ENCODE measurements at places on chromosomes 7 and 10.

GRCh38 chr10:99659868-99660366, 608 bp downstream of the ENTPD7 start:
- peak overlapping the region; percentile 78 for H3K4me3 ChIP-seq
- peaks cover 2% of the 10 kb centered on the region for H3K36me3 ChIP-seq
- peak overlapping the region; percentile 85 for H3K27ac ChIP-seq
- DNase-seq: no peak

- DNase-seq: no peak
- no peak overlapping the region for H3K4me3 ChIP-seq
- H3K27ac ChIP-seq: no peak overlapping the region
- H3K36me3 ChIP-seq: no peaks in the 10 kb centered on the region
- no peaks in the 10 kb centered on the region for H3K4me1 ChIP-seq
- H3K27me3 ChIP-seq: peaks cover 38% of the 10 kb centered on the region
These were observed 5.4 kb downstream of the CPVL start for GRCh38 chr7:29140873-29141468.

GRCh38 chr10:96565774-96566173, 21.0 kb downstream of the TM9SF3 start:
- H3K27me3 ChIP-seq: no peaks in the 10 kb centered on the region
- no peak for DNase-seq
- H3K36me3 ChIP-seq: peaks cover 20% of the 10 kb centered on the region
- H3K4me1 ChIP-seq: peaks cover 25% of the 10 kb centered on the region
- H3K4me3 ChIP-seq: no peak overlapping the region

DNA sequence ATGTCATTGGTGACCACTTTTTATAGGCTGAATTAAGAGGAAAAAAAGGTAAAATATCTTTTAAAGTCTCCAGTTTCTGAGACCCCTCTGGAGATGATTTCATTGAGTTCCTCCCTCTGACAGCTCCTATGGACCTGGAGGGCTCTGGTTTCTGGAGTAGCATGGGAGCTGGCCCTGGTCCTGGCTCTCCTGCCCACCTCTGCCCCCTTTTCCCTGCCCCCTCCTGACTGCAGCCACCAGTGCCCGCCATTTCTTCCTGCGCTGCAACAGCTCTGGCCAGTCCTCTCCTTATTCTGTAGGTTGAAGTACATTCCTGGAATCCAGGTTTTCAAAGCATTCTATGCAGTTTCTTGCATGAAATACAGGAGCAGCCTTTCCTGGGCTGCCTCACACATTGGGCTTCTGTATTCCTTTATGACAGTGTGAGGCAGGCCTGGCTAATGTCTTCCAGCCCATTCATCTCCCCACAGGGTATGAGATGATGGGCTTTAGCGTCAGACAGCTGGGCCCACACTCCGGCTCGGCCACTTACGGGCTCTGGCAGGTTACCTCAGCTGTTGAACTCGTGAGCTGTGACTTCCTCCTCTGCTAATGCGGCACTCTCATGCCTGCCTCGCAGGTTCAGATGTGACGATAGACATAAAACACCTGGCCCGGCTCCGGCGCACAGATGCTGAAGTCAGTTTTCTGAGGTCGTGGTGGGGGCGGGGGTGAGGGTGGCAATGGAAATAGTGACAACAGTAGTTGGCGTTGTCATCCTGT, 101.7 kb downstream of the MGMT start:
- H3K4me3 ChIP-seq: no peak overlapping the region
- no peak overlapping the region for H3K27ac ChIP-seq
- no peaks in the 10 kb centered on the region for H3K27me3 ChIP-seq
- H3K36me3 ChIP-seq: peaks cover 15% of the 10 kb centered on the region
- H3K4me1 ChIP-seq: no peaks in the 10 kb centered on the region
- no peak for DNase-seq

DNA sequence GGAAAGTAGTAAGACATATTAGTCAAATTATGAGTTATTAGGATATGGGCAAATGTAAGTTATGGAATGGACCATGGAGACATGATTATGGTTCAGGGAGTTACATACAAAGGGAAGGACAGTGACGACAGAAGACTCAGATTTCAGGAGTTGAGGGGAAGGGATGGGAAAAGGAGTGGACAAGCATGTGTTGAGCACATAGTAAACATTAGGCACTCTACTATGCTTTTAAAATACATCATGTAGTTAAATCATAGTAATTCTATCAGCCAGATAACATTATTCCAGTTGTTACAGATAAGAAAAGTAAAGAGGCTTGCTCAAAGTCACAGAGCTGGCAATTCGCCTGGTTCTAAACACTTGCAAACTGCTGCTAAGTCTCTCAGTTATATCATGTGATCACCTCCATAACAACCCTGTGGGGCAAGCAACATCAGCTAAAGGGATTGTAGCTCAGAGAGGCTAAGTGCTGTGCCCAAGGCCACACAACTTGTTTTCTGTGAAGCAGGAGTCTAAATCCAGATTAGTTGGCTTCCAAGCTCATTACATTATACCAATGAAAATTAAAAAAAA, 115.2 kb upstream of the MDFIC start:
- H3K27ac ChIP-seq: no peak overlapping the region
- no peaks in the 10 kb centered on the region for H3K27me3 ChIP-seq
- no peaks in the 10 kb centered on the region for H3K4me1 ChIP-seq
- H3K36me3 ChIP-seq: peaks cover 1% of the 10 kb centered on the region
- no peak for DNase-seq
- no peak overlapping the region for H3K4me3 ChIP-seq

DNA sequence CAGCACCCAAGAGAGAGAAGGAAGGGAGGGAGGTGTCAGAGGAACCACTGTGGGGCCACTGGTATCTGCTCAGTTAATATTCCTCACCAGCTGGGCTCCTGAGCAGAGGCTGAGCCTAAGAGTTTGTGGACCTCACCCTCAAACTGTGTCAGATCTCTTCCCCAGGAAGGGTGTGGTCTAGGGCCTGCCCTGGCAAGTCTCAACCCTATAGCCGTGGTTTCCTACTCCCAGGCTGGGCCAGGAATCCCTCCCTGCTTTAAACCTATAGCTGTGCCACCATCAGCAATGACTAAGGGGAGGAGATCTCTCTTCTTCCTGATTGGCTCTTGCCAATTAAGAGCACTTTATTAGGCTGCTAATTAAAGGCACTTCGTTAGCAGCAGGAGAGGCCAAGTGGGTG, 29.9 kb downstream of the POLL start:
- H3K36me3 ChIP-seq: peaks cover 5% of the 10 kb centered on the region
- peaks cover 28% of the 10 kb centered on the region for H3K4me1 ChIP-seq
- DNase-seq: peak; percentile 37
- H3K27ac ChIP-seq: peak overlapping the region; percentile 86
- H3K4me3 ChIP-seq: no peak overlapping the region
- no peaks in the 10 kb centered on the region for H3K27me3 ChIP-seq

DNA sequence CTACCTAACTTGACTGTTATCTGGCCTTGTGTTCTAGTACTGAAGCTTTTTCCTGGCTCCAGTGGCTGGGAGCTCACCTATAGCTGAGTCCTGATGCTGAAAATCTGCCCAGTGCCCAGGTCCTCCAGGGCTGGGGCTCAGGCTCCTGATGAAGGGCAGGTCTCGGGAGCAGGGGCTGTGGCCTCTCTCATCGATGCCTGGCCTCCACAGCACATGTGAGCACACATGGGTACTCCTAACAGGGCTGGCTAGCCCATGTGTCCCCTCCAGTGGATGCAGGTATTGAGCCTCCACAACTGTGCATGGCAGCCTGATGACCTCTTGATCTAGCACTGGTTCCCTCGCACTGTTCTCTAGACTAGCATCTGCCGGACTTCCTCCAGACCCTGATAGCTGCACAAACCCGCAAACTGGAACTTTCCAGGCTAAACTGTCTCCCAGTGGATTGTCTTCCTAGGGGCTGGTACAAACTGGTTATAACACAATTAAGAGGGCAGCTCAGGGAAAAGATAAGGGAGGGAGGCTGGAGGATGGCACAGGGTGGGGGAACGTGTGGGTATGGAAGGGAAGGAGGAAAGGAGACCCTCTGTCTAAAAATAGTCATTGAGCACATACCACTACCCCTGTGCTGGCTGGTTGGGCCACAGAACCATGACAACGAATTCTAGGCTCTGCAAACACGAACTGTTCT, 35.1 kb downstream of the PLAC9 start:
- no peaks in the 10 kb centered on the region for H3K27me3 ChIP-seq
- no peak for DNase-seq
- H3K4me3 ChIP-seq: no peak overlapping the region
- no peak overlapping the region for H3K27ac ChIP-seq
- H3K4me1 ChIP-seq: peaks cover 4% of the 10 kb centered on the region

DNA sequence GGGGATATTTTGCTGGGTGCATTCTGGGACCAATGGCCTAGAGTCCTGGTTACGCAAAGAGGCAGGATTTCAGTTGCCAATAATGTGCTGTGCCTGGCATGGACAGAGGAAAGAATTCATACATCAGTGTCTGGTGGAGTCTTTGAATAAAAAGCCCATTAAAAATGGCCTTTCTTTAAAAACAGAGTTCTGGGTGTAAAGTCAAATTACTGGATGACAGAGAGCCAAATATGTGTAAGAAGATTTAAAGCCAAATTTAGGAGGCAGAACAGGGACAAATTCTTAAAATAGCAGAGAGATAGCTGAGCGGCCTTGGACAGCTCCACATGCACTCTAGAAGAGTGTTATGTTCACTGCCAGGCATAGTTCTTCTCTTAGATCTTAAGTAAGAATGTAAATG, 60.8 kb upstream of the MEOX2 start:
- DNase-seq: no peak
- H3K27ac ChIP-seq: no peak overlapping the region
- H3K27me3 ChIP-seq: no peaks in the 10 kb centered on the region
- no peak overlapping the region for H3K4me3 ChIP-seq
- H3K4me1 ChIP-seq: no peaks in the 10 kb centered on the region

Measured in activated CD4-positive, alpha-beta T cell treated with anti-CD3 and anti-CD28 coated beads, Interleukin-2, amount 10 ng/mL, durations not matched to agents 7 days and 5 days (primary cell).